ENCODE measurements at places on chromosomes 3 and 15.

GRCh38 chr3:129318921-129319320 is 40.3 kb downstream of the HMCES start:
- no peak for DNase-seq

DNA sequence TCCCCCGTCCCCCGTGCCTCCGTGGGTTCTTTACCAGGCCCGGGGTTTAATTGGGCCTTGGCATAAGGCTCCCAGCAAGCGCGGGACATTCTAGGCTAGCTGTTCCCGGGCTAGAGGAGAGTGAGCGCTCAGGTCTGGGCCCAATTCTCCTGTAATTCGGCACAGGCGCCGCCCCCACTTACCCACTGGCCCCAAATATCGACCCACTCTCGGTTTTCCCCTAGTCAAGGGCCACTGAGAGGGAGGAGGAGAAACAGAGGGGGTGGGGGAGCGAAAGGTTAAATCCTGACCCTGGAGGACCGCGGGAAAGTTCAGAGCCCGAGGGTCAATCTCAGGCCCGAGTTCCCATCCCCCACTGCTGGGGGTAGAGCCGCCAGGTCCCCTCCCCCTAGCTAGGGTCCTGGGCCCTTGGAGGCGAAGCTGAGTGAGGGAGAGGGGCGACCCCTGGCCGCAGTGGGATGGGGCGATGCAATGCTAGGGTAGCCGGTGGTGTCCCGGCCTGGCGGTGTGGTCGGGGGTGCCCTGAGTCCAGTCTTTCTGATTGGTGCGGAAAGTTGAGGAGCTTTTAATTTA is 8.5 kb upstream of the ONECUT1 start:
- no peak for DNase-seq

- DNase-seq = no peak
Observed at GRCh38 chr15:70799667-70800450, 36.5 kb upstream of the UACA start.

GRCh38 chr15:72962054-72962702 is 90.1 kb upstream of the NEO1 start:
- no peak for DNase-seq

DNA sequence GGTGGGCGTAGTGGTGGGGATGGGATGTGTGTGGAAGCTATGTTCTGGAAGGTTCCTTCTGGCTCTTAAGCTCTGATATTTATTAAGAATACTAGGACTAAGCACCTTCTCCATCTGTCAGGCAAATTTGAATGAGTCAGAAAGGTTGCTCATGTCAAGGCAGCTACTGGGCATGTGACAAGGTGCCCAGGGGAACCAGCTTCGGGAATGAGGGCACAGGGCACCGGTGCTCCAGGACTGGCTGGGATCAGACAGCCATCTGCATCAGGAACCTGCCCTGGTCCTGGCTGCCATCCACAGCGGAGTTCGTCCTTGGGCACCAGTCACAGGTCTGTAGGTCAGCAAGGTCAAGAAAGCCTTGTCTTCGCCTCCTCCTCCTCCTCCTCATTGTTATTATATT is 32.5 kb downstream of the CA12 start:
- DNase-seq = no peak

GRCh38 chr15:80500021-80500420 is 95.8 kb downstream of the ARNT2 start:
- DNase-seq = no peak
